ENCODE measurements at places on chromosomes 1 and 21.

DNA sequence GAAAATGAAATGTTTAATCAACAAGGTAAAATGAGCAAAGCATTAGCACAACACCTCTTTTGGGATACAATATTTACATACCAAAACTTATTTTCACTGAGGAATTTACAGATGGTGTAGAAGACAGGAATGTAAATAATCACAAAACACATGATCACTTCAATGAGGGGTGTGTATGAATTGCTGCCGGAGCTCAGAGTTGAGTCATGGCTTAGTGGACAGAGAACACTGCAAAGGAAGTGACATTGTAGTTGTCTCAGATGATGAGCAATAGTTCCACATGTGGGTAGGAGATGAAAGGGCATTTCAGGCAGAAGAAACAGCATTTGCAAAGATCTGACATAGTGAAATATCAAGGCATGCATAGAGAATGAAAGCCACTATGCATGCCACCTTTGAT, 5.6 kb upstream of the KPRP start:
- DNase-seq, result peak; percentile 96

- peak; percentile 16 for DNase-seq
Observed at GRCh38 chr1:7515175-7515574, 255.9 kb upstream of the VAMP3 start.

DNA sequence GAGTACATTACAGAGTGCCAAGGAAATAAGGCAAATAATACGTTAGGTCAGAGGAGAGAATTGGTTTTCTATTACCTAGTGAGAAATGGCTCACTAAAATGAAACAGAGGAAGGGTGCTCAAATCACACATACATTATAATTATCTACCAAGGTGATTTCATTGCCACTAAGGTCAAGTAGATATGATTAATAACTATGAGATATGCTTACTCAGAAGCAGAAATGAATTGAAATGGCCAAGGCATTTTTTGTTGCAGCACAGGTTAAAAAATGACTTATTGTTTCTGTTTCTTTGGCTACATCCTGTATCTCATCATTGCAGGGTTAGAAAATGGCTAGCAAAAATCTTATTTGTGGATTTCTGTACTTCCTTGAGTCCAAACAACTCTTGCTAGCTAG, 154.5 kb upstream of the GORAB start:
- no peak for DNase-seq

DNA sequence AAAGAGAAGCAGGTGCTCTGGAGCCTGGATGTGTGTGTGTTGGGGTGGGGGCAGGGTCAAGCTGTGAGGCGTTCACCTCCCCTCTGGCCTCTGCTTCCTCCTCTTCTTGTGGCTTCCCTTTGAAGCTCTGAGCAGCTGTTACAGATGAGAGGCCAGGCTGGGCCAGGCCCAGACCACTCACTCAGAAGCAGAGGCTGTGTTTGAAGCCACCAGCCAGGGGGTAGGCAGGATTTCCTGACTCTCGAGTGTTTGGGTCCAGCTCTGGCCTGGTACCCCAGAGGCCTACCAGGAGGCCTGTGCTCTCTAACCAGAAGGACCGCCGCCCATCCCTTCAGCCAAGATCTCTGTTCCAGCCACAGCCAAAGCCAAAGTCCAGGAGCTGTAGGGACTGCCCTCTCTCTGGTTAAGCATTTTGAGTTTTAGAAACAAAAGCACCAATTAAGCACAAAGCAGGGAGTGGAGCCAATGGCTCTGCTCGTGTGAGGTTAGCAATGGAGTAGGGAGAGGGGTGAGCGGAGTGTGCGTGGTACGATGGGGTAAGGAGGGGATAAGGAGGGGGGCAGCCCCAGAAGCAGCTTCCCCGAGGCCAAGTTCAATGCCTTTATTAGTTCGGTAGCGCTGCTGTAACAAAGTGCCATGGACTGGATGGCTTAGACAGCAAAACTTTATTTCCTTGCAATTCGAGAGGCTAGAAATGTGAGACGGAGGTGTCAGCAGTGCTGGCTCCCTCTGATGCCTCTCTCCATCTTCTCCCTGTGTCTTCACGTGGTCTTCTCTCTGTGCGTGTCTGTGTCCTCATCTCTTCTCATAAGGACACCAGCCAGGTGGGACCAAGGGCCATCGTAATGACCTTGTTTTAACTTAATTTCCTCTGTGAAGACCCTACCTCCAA, 20.5 kb downstream of the RCSD1 start:
- DNase-seq, result no peak

DNA sequence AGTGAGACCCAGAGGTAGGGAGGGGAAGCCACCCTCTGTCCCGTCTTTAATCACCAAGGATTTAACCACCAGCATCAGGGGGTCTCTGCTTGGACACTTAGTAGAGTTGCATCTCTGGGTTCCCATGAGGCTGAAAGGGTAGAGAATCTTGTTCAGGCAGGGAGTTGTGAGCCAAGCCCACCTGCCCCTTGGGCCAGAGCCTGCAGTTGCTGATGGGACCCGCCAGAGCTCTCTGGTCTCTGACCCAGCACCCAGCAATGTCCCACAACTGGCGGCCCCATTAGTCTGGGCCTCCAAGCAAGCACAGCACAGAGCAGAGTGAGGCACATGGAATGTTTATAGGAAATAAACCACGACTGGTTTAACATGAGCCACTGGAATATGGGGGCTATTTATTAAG, 166.3 kb downstream of the TRIM33 start:
- no peak for DNase-seq

DNA sequence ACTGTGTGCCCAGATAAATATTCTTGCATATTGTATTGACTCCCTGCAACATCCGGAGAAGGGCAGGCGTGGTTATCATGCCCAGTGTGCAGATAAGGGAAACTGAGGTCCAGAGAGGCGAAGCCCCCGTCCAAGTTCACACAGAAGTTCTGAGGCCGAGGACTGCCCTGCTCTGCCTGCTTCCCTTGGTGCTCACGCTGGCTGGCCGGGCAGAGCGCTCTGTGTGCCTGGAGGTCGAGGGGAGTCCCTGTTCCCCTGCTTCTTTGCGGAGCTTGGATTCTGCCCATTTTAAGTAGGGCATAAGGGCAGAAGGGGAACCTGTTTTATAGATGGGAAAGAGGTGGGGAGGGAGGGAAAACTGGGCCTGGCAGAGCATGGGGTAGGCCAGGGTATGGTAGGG, 92.8 kb upstream of the ACTL8 start:
- no peak for DNase-seq

GRCh38 chr1:199698222-199698621, 329.3 kb upstream of the NR5A2 start:
- no peak for DNase-seq

Data from epithelial cell of esophagus (primary cell).